Right renal pelvis (tissue), 4 donors: ENCODE measurements at places on chromosomes 16 and 17.

GRCh38 chr17:57881783-57882351 lies 32.0 kb upstream of the MRPS23 start:
- DNase-seq, result no peak

- no peak for DNase-seq
These were observed 206.0 kb upstream of the SOX9 start for GRCh38 chr17:71914812-71915211.

DNA sequence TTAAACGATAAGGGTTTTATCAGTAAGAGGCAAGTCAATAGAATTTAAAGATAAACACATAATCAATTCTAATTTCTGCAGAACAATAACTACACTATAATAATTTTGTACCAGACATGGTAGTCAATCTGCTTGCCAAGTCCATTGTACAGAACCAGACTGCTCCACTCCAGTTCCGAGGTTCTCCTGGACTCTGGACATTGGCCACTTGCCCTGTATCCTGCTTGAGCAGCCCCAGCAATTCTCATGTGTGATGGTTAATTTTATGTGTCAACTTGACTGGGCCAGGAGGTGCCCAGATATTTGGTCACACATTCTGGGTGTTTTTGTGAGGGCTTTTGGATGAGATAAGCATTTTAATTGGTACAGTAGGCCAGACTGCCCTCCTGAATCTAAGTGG lies 384.6 kb downstream of the SLC39A11 start:
- no peak for DNase-seq

GRCh38 chr16:87278191-87279093 lies 38.8 kb downstream of the C16orf95 start:
- peak; percentile 63 for DNase-seq

DNA sequence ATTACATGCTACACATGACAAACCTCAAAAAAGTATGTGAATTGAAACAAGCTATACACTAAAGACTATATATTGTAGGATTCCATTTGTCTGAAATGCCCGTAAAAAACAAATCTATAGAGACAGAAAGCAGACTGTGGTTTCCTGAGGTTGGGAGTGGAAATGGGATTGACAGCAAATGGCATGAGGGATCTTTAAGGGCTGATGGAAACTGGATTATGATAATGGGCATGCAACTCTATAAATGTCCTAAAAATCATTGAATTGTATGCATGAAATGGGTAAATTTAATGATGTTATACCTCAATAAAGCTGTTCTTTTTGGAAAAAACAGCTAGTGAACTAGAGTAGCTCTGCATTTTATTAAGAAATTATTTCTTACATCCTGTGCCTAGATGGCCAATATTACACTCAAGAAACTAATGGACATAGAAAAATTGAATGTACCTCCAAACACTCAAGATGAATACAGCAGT lies 416 bp upstream of the ANKS4B start:
- no peak for DNase-seq

DNA sequence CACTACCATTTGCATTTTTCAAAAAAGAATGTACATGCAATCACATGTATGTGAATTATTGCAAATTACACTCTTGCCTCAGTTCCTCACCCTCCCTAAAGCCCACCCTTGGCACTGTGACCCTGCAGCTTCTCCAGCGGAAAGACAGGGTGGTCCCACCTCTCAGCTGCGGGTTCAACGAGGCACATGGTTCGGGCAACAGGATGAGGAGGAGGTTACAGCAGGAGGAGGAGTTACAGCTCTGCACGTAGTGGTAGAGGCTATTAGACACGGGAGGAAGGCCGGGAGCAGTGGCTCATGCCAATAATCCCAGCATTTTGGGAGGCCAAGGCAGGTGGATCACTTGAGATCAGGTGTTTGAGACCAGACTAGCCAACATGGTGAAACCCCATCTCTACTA lies 5.2 kb downstream of the C16orf95 start:
- no peak for DNase-seq

GRCh38 chr17:3914312-3914670 lies 2.0 kb downstream of the P2RX1 start:
- DNase-seq, result no peak

GRCh38 chr16:68332411-68333121 lies 21.7 kb downstream of the PRMT7 start:
- no peak for DNase-seq

DNA sequence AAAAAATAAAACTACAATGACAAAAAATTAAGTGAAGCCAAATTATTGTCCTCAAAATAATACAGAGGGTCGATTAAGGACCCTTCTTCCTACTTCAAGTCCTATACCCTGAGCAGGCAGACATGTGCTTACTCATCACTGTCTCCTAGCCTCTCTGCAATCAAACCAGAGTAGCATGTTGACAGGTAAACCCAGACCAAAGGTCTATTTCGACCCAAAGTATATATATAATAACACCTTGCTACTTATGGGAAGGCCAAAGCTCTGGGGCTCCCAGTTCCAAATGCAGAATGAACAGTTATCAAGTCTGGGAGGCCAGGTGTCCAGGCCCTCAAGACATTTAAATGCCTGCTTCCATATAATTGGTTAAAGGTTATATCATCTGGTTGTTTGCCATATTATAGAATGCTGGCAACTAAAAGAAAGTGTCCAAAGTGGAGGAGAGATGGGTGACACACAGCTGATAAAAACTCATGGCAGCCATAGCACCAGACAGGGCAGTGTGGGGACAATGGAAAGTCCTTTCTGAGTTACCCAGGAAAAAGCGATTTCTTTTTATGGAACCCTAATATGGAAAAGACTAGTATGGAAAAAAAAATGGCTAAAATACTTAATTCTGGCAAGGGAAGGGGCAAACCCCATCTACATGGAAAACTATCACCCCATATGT lies 53.6 kb downstream of the N4BP1 start:
- no peak for DNase-seq

- no peak for DNase-seq
These were observed 6.7 kb upstream of the SMPD3 start for GRCh38 chr16:68454920-68455435.

DNA sequence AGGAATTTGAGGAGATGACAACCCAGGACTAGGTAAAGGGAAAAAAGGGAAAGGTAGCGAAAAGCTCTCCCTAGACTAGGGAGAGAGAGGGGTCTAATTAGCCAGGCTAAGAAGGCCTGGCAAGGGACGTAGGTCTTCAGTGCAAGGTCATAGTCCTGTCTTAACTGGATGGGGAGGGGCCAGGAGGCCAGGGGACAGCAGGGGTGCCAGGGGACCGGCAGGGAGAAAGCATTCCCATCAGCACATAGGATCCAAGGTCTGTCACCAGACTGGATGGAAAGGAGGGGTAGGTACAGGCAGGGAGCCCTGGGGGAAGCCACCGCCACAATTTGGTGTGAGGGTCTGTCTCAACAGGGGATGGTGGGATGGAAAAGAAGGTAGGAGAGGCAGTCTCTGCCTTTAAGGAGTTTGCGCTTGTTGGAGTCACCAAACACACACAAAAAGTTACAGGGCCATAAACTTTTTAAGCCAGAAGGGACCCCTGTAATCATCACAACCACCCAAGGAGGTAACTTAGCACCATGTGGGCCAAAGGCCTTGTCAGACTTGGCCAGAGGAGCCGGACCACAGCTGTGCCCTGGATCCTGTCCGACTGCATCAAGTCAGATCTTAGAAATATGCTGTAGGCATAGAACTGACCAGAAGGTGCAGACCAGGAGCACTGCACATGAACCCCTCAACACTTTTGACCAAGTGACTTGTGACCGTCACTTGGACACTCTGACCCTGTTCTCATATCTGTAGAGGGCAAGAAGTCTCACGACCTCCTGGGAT lies 10.0 kb downstream of the AXIN2 start:
- no peak for DNase-seq
